ENCODE measurements at places on chromosomes 1 and 21.

GRCh38 chr1:78497201-78497600 is 6.4 kb downstream of the PTGFR start:
- DNase-seq: no peak

DNA sequence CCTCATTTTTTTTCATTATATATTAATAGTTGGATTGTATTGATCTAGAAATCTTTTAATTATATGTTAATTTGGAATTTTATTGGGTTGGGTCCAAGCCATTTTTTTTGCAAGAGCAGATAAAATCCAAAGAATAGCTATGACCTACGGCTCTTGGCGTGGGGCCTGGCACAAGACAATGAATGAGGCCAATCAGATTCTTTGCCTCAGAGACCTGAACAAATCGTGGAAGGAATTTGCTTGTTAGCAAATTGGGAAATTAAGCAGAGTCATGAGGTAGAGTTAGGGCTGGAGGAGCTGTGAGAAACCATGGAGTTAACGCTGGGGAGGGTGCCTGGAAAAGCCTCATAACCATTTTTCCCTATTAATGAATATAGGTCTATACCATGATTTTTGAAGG is 40.1 kb downstream of the CAMSAP2 start:
- no peak for DNase-seq

DNA sequence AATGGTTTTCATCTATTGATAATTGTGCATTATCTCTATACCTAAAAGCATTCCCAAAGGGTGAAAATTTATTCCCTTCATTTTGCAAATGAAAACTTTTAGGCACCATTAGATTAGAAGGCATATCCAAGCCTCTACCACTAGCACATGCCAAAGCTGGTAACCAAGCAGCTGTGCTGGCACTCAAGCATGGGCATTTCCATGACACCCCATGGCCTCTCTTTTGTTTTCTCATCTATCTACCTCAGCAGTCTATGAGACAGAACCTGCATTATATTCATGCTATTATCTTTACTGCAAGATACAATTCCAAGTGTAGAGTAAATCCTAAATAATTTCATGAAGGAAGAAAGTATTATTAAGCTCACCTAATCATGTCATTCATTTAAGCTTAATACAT is 334.3 kb upstream of the LRRC7 start:
- no peak for DNase-seq

DNA sequence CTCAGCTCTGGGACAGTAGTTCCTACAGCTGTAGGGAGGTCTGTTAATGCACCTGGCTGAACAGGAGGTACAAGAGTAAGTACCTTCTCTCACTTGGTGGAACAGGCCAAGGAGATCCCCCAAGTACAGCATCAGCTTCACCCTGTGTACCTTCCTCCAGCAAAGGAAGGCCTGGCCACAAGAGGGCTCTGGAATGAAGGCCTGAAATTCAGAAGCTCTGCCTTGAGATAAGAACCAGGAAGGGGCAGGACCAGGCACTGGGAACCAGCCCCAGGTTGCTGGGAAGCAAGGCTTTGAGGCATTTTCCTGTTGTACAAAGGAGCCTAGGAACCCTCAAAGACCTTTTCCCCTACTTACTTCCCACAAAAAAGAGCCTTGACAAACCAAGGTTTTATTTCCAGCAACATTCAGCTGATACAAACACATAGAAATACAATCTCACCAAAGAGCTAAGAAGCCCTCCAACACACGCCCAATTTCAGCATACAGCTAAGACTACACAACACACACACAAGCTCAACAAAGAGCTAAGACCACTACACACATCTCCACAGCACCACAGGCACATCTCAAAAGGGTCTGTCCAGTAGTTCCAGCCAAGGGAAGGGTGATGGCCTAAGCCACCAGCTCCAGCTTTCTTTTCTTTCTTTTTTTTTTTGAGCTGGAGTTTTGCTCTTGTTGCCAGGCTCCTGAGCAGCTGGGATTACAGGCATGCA is 23.5 kb downstream of the F11R start:
- no peak for DNase-seq

DNA sequence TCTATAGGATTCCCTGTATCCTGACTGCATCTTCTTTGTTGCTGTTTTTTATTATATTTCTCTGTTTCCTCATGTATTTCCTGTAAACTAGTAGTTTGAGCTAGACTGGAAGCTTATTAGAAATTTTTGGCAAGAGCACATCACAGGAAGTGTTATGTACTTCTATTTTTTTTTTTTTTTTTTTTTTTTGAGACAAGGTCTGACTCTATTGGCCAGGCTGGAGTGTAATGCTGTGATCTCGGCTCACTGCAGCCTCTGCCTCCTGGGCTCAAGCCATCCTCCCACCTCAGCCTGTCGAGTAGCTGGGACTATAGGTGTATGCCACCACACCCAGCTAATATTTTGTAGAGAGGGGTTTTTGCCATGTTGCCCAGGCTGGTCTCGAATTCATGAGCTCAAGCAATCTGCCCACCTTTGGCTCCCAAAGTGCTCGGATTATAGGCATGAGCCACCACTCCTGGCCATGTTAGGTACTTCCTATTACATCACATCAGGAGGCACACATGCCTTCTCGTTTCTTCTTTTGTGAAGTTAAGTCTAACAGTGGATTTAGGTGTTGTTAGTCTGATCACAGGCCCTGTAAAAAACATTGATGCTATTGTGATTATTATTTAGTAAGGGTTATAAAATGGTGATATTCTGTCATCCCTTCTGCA is 12.5 kb downstream of the C1orf21 start:
- no peak for DNase-seq

GRCh38 chr1:110234691-110235090 is 24.6 kb downstream of the KCNC4 start:
- DNase-seq: no peak

DNA sequence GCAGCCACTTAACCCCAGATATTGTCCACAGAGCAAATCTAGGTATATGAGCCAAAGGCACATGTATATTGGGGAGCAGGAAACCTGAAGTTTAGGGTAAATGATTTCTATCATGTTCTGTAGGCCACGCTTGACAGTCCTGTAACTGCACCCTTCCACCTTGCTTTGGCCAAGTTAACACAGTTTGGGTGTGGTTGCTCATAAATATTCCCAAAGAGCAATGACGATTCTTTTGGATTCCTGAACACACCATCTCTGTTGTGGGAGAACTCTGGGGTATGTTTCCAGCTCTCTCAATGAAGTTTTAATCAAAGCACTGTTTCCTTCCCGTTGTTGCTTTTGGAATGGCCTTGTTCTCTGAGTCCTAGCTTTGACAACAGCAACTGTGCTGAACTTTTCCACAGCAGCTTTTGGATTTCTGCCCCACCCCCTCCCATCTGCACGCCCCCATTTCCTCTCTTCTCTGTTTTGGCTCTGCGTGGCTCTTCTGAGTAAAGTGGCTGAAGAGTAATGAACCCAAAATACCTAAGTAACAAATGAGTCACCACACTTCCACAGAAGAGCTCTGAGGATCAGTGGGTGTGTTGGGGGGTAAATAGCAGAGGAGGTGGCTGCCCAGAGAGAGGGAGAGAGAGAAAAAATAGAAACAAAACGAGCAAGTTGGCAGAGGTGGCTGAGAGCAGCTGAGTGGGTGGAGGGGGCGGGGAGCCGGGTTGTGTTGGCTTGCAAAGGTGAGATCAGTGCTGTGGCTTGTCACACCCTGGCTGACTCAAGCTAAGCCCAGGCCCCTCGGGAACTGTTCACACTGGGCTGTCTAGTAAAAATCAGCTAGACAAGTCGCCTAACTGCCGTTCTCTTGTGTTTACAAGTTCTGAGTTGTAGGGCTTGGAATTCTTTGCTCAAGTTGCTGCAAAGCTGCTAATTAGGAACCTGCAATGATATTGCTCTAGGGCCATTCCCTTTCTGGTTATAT is 26.9 kb upstream of the RAP1A start:
- DNase-seq: no peak

- no peak for DNase-seq
These were observed 148.4 kb upstream of the MAP1LC3C start for GRCh38 chr1:242147096-242147976.

DNA sequence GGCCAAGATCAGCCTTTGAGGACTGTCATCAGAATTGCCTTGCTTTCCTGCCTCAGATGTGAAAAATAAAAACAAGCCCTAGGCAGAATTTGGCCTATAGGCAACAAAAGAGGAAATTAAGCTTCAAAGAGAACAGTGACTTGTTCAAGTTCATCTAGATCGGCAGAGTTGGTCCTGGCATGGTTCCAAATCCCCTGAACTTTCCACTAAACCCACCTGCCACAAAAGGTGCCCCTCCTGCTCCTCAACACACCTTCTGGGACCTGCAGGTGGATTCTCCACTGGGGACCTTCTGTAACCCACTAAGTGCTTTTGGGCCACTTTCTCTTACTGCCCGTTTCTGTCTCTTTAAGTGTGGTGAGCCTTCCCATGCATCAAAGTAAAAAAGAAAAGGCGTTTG is 42.5 kb upstream of the LRRN2 start:
- DNase-seq: no peak

DNA sequence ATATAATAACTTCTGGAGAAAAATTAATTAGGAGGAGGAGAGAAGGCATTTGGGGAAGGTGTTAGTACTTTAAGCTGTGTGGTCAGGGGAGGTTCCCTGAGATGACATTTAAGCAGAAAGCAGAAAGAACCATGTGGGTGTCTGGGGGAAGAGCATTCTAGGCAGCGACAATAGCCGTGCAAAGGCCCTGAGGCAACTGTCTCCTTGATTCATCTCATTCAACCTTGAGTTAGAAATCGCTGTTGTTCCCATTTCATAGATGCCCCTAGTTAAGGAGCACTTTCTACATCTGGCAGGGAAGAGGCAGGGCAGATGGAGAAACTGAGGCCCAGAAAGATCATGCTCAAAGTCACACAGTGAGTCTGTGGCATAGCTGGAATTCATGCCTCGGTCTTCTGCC is 108.6 kb upstream of the RUNX3 start:
- DNase-seq: no peak

GRCh38 chr1:73659136-73659535 is 538.8 kb downstream of the LRRIQ3 start:
- DNase-seq: no peak

- DNase-seq: no peak
These were observed 33.3 kb downstream of the PCNT start for GRCh38 chr21:46357335-46357604.

DNA sequence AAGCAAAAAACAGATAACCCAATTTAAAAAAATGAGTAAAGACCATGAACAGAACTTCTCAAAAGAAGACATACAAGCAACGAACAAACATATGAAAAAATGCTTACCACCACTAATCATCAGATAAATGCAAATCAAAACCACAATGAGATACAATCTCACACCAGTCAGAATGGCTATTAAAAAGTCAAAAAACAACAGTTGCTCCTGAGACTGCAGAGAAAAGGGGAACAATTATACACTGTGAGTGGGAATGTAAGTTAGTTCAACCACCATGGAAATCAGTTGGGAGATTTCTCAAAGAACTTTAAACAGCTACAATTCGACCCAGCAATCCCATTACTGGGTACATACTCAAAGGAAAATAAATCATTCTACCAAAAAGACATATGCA is 131.6 kb downstream of the PTGER3 start:
- no peak for DNase-seq

DNA sequence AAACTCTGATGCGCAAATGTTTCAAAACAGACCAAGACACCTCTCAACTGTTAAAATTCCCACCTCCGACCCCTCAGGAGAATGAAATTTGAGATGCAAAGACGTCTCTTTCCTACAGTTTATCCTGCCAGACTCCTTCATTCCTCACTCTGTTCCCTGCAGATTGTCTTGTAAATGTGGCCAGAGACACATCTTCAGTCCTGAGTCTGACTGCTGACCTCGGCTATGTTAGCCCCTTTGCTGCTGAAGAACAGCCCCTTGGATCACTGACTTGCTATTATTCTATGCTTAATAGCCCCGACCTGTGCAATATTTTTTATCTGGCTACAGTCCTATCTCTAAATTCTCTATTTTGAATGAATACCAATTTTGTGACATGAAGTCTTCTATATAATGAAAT is 16.6 kb upstream of the ESRRG start:
- DNase-seq: no peak

DNA sequence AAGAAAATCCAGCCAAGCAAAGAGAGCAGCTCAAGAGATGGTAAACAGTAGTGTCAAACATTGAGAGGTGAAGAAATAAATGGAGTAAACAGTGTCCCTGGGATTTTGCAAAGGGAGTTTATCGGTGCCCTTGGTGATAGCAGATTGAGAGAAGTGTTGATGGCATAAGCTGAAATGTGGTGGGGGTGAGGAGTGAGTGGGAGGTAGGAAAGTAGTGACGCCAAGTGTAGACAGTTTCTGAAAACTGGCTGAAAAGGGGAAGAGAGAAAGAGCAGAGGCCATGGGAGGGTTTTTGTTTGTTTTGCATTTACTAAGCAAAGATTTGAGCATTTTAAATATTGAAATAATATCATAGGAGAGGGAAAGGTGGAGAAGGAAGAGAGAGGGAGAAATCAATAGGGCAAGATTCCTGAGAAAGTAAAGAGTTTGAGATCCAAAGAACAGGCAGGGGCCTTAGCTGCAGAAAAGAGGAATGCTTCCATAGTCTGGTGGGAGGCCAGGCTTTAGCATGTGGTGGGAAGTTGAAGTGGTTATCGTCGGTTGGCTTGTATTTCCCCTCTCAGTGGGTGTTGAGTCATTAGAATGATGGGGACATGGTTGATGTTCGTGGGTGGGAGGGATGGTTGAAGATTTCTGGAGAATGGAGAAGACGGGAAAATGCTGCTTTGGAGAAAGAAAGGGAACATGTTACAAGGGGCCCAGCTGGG is 26.8 kb upstream of the RASAL2 start:
- DNase-seq: no peak

- DNase-seq: no peak
These were observed 9.7 kb downstream of the SMYD3 start for GRCh38 chr1:246497331-246497915.

DNA sequence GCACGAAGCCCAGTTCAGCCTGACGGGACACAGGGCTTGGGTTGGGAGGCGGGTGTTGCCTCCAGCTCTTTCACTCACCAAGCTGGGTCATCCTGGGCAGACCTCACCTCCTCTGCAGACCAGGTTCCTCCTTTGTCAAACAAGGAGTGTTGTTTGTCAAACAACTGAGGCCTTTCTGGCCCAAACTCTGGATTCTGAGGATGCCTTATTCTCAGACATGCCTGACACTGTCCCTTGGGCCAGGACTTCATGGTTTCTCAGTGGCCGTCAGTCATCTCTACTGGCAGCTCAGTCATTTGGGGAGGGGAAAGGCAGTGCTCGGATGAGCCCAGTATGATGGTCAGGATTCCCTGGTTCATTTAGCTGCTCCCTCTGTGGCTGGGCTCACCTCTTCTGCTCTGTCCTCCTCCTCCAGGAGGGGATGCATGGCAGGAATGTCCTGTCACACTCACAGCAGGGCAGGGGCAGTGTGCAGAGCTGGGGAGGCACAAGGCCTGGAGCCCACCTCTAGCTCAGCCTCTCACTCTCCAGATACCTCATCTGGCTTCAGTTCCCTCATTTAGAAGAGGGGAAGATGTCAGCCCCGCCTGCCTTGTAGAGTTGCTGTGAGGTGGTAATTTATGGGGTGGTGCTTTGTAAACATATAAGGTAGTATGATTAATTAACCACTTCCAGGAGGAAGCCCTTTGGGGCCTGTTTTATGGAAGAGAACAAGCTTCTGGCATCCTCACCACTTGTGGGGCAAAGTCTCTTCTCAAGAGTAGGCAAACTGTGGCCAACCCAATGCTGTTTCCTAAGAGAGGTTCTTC is 20.6 kb downstream of the SLC2A1 start:
- DNase-seq: no peak

Data from NCI-H510A (cell line).